ENCODE measurements at places on chromosomes 12 and 14. TPM values are rescaled to one million over a fixed set of nuclear protein-coding genes. Genes with fewer than 3 reads are reported as not detected.

The MAP3K12 gene
- total RNA-seq = 6.4 TPM

The RFX4 gene
- not detected for total RNA-seq

The KCTD10 gene
- total RNA-seq = 22.3 TPM

The LMNTD1 gene
- not detected for total RNA-seq

- no peak for DNase-seq
Measured at GRCh38 chr12:43806737-43807072, 588 bp upstream of the TWF1 start.

- DNase-seq = no peak
Measured at GRCh38 chr12:8780389-8780788, 42.0 kb upstream of the A2ML1 start.

DNA sequence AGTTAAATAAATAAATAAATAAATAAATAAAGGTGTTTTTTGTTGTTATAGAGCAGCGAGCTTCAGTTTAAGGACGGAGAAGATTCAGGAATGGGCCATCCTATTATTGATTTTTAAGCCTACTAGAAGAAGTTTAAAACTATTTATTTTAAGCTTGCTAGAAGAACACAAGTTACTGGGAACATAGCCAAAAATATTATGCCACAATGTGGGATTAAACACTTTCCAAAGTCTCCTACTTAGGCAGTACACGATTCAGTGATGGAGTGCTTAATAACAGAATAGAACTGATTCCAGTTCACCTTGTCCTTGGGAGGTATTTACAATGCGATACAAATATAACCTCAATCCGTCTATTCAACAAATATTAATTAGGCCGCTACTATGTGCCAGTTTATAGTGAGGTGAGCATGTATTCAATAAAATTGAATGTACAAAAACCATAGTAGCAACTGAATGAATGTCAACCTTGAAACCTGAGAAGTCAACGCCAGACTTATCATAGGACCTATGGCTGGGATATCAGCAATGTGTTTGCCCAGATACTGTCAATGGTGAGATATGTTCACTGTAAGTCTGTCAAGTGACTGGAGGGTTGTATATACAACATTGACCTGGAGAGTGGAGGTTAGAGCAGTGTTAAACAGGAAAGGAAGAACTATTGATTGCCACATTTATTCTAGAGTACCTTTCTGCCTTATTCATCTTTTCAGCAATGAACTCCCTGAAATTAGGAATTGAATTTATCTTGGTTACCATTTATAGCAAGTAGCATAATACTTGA, 486.4 kb downstream of the TMTC2 start:
- no peak for DNase-seq

DNA sequence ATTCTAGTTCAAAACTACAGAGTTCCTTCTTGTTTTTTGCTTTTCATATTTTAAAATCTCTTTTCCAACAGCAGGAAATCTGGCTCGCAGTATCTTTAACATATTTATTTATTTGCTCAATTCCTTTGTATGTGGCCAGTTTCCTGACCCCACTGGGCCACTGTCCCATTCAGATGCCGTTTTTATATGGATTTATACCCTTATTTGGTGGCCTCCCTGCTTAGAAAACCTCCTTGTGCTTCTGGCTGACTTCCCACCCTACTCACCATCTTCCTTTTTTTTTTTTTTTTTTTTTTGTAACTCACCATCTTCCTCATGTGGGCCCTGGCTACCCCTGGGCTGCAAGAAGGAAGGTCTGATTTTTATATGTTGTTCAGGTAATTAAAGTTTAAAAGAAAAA, 53.9 kb downstream of the TTLL5 start:
- DNase-seq = no peak

DNA sequence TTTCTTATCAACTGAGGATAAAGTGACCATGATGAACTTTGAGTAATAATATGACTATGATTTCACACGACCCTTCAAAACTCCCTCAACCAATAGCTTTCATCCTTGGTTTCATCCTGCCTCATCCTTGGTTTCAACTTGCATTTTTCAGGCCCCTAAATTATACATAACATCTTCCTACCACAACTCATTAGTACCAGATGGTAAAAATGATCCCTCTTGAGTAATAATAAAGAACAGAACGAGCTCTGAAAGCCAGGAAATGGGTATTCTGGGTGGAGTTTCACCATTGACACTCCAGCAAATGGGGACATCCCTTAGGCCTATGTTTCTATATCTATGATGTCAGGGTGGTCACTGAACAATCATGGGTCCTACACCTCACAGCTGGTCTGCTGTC, 72.1 kb upstream of the LMNTD1 start:
- DNase-seq = no peak

DNA sequence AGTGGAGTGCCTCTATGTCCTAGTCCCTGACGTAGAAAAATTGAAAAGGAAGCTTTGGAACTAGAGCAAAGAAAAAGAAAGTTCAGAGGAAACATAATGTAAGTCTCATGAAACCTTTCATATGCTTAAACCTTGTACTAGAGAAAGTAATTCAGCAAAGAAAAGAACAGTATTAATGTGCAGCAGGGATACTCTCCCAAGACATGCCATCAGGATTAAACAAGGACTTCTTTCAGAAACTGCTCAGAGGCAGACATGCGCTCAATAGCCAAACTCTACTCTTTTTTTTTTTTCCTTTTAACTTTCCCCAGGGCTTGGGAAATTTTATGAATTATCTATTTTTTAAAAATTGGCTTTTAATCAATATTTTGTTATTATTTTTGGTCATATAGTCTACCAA, 7.1 kb upstream of the ASB8 start:
- no peak for DNase-seq

DNA sequence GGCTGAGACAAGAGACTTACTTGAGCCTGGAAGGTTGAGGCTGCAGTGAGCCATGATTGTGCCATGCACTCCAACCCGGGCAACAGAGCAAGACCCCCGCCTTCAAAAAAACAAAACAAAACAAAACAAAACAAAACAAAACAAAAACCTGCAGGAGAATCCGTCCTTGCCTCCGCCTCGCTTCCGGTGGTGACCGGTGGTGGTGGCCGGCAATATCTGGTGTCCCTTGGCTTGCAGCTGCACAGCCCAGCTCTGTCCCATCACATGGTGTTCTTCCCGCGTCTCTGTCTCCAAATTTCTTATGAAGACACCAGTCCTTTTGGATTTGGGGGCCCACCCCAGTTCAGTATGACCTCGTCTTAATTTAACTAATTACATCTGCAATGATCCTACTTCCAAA, 10.0 kb downstream of the SMIM41 start:
- DNase-seq = peak; percentile 66

Data from lower leg skin (tissue), 4 donors.